ENCODE measurements at places on chromosomes 16 and 17.

DNA sequence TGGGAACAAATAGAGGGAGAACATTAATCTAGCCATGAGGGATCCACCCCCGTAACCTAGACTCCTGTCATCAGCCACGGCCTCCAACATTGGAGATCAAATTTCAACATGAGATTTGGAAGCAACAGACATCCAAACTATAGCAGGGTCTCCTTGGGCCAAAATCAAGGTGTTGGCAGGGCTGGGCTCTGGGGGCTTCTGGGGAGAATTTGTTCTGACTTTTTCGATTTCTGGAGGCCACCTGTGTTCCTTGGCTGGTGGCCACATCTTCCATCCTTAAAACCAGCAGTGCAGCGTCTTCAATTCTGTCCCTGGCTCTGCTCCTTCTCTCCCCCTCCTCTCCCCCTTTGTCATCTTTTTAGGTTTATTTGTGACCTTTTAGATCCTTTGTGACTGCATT is 546.2 kb downstream of the WWOX start:
- no peak for DNase-seq

GRCh38 chr16:22369221-22369811 is 5.1 kb downstream of the CDR2 start:
- no peak for DNase-seq

- DNase-seq = no peak
Observed at GRCh38 chr17:63703029-63703428, 3.1 kb upstream of the LIMD2 start.

DNA sequence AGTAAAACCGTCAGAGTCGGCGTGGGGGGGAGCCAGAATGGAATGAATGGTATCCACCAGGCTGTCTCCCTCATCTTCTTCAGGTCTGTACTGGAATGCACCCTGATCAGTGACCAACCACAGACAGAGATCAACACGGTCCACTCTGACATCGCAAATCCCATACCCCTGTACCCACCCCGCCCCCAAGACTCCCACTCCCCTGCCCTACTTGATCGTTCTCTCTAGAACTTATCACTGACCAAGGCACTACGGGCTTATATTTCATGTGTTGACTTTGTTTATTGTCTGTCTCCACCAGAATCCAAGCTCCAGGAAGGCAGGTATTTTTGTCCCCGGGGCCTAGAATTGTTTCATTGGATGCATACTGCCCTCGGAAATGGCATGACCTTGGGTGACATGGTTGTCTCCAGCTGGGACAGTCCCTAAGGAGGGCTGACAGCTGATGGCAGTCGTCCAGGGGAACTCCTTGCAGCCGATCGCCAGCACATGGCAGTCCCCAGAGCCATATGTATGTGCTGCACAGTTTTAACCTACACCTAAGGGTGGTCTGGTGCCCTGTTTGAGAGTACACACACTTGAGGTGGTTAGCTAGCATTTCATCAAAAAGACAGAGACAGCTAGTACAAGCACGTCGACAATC is 526 bp upstream of the MFSD6L start:
- DNase-seq = no peak

GRCh38 chr16:1741553-1742165 is 29.7 kb downstream of the NME3 start:
- no peak for DNase-seq

Data from stimulated activated CD8-positive, alpha-beta memory T cell treated with anti-CD3 and anti-CD28 coated beads, Interleukin-2, amount 100 ng/mL, for 1 hour (primary cell).